ENCODE measurements at places on chromosomes 4 and X. TPM values are rescaled to one million over a fixed set of nuclear protein-coding genes. Genes with fewer than 3 reads are reported as not detected.
A peak's percentile ranks its signal among the peaks of the same experiment; 100 is the strongest.

- DNase-seq = no peak
Measured at GRCh38 chr4:144711700-144712456, 65.9 kb downstream of the HHIP start.

DNA sequence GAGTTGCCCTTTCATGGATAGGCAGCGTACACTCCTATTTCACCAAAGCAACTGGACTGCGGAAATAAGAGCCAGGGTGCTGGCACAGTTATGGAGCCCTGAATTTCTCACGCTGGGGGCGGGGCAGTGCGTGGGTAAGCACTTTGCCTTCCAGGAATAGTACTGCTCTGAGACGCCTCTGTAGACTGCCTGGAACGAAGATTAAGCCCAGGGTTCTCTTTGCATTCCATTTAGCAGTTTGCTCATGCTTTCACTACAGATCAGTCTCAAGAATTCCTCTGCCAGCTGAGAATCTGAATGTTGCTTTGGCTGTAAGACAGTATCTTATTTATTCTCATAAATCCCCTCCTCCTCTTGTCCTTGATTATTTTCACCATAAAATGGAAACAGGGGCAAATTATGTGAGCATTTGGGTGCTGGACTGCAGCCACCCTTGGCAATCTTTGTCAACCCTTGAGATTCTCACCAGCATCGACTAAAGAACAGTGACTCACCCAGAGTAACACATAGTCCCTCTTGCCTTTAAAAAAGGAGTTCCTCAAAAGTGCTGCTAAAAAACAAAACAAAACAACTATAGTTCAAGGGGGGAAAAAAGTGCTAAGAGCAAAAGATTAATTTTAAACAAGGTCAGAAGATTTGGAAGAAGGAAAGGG, 88.9 kb upstream of the CITED1 start:
- no peak for DNase-seq

GRCh38 chr4:134544303-134544770, 342.7 kb upstream of the PABPC4L start:
- peak; percentile 51 for DNase-seq

GRCh38 chr4:189497516-189497915, 443.2 kb upstream of the FRG1 start:
- no peak for DNase-seq

GRCh38 chrX:119003462-119003861, 29.0 kb downstream of the LONRF3 start:
- DNase-seq = no peak

RNF212 gene
- 19.3 TPM for polyA plus RNA-seq

- no peak for DNase-seq
Measured at GRCh38 chr4:120545391-120545790, 377.1 kb downstream of the PRDM5 start.

DNA sequence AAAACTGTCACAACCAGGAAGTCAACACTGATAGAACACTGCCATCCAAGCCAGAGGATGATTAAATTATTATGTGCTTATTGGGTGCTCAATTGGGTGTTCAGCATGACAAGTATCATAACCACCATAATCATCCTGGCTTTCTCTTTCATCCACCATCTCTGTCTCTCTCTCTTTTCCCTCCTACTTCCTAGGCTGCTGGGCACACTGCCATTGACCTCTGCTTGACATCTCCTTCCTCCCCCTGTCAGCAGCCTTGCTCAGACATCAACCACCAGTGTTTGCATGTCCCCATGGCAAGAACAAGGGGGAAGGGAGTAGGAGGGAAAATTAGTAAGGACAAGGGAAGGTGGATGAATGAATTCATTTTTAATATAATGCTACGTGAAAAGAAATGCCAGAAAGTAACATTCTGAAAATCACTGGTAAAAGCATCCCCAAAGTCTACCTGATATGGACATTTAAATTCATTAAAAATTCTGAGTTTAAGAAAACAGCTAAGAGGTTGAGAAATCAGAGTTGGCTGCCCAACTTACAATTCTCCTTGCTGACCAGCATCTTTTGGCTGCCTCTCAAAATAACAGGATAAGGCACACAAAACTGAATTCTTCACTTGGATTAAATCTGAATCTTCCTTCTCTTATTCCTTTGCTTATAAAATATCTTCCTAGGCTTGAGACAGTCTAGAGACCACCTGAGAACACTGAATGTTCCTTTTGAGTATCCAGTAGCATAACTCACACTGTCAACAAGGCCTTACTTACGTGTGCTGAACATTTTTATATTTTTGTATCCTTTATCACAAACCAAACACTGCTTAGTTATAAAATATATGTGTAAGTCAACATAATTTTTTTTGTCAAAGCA, 48.5 kb downstream of the SNCA start:
- no peak for DNase-seq
